T-helper 17 cell (primary cell): ENCODE measurements at places on chromosomes 1 and 21.

- DNase-seq, result no peak
Measured at GRCh38 chr1:229538945-229539344, 19.6 kb downstream of the ABCB10 start.

DNA sequence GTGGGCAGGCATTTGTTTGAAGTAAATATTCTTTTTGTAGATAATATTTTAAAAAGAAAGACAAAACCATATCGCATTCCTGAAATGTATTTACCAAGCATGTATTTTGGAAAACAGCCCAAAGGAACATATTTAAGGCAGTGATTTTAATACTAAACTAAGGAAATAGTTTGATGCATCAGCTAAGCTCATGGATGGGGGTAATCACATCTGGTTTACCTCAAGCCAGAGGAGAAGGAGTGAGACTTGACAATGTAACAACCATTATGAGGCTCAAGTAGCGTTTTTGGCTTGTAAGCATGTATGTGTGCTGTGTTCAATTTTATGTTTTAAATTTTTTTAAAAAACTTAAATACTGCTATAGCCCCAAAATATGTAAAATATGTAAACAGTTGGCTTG is 390.5 kb downstream of the DISC1 start:
- no peak for DNase-seq

DNA sequence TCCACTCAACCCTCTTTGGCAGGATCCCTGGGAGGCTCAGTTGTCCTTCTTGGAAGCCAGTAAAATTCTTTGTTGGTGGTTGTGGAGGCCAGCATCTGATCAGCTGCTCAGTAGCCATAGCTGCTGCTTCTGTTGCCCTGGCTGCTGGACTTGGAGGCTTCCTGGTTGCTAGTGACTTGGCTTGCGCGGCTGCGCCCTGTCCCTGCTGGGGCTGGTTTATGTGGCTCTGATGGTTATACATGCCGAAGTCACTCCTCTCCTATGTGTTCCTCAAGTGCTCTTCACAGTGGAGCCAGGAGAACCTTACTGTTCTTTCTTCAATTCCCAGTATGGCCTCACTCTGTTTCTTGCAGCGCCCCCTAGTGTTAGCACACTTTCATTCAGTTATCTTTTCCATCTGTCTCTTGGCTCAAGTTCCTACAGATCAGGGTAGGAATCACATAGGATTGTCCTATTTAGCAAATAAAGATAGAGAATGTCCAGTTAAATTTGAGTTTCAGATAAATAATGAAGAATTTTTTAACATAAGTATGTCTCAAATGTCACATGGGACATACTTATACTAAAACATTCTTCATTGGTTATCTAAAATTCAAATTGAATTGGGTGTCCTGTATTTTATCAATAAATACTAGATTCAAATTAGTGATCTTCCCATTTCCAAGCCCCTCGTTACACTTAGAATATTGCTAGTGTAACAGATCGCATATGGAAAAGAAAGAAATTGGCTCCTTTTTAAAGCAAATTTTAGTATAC is 176.5 kb downstream of the TGFB2 start:
- DNase-seq, result no peak

DNA sequence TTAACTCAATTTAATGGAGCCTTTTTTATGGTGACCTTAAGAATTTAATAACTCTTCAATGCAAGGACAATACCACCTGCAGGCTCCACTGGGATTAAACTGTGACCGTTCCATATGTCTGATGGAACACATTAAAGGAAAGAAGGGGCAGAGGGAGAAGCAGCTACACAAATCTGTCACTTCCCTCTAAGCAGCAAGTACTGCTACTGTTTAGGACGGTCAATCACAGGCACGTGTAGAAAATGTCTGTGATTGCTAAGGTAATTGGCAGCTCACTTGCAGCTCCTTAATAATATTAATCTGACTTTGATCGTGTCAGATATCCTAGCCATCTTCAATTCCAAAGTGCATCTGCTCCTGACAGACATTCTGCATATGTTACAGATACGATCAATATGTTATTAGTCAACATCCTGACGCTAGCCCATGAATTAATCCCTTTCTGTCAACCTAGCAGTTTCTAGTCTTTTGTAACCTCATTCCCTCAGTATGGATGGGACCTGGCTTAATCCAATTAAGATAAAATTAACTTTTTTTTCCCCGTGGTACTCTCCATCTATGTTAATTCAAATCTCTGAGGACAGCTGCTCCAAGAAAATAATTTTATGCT is 1012.4 kb downstream of the AMY1C start:
- no peak for DNase-seq

DNA sequence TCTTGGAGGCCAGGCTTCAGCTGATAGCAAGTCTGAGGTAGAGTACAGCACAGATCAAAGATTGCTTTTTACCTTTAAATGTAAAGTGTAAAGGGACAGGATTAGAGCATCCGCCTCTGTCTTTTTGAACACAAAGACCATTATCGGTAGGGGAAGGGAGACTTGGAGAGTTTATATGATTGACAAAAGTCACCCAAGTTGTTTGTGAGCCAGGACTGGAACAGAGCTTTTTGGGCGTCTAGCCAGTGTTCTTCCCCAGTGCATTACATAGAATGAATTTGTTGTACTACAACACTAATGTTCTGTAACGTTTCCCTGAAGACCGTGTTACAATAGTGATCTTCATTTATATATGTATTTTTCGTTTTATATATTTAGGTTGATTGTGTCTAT is 9.3 kb upstream of the PIGC start:
- no peak for DNase-seq

GRCh38 chr1:202551683-202552082 is 158.6 kb downstream of the SYT2 start:
- no peak for DNase-seq

GRCh38 chr1:228275430-228276173 is 67.8 kb downstream of the OBSCN start:
- DNase-seq, result peak; percentile 71

GRCh38 chr1:90854397-90854924 is 137.4 kb upstream of the BARHL2 start:
- no peak for DNase-seq

DNA sequence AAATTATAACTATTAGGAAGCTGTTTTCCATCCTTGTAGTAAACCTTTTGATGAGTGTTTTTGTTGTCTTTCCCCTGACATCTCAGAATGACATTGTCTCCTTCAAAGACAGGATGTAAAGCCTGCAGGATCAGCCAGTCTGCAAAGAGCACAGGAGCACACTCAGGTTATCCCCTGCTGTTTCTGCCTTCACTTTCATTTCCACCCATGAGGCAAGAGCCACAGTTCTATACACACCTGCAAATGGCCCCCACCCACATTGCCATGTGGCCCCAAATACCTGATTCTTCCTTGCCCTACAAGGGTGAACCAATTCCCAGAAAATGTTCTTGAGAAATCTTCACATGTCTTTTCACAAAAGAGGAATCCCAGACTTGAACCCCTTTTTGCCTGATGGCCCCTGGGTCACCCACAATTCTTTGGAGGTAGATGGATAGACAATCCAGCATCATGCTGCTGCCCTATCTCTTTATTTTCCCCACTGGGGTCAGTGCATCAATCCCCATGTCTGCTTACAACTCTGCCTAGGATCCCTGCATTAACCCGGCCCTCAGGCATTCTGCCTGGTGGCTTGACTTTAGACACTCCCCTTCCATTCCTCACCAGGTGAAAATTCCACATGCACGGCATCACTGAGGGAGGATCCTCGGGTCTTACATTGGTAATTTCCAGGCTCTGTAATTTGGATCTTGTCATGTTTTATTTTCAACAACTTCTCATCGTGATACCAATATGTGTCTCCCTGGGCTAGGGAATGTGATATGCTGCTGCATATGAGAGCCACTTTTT is 2.6 kb downstream of the FCRL3 start:
- DNase-seq, result no peak

GRCh38 chr1:62209931-62210595 is 15.4 kb downstream of the L1TD1 start:
- no peak for DNase-seq

DNA sequence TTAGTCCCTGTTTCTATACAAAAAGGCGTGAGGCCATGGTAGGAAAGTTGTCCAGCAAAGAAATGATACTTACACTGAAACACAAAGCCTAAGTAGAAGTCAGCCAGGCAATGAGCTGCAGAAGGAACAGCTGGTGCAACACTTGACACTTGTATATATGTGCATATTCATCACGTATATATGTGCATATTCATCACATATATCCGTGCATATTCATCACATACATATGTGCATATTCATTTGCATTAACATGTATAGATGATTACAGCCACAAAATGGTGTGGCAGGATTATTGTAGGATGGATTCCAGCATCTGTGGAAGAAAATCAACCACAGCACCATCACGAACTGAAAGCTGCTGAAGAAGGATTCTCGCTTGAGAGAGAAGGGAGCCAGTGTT is 189.0 kb upstream of the RGS18 start:
- no peak for DNase-seq

DNA sequence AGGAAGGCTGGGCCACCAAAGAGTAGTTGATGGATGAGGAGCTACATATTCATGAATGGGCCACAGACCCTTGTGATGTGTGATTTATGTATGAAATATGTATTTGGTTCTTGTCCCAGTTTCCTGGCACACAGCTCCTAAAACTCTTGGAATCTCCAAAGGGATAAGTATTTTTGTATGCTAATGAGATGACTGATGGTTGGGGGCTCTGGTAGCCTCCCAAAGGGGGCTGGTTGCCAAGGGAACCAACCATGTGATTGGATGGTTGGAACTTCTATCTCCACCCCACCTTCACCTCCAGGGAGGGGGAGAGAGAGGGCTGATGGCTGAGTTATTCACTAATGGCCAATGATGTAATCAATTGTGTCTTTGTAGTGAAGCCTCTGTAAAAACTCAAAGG is 77.1 kb downstream of the ZNF281 start:
- DNase-seq, result no peak

- no peak for DNase-seq
Measured at GRCh38 chr1:172931340-172931739, 119.4 kb downstream of the TNFSF18 start.

DNA sequence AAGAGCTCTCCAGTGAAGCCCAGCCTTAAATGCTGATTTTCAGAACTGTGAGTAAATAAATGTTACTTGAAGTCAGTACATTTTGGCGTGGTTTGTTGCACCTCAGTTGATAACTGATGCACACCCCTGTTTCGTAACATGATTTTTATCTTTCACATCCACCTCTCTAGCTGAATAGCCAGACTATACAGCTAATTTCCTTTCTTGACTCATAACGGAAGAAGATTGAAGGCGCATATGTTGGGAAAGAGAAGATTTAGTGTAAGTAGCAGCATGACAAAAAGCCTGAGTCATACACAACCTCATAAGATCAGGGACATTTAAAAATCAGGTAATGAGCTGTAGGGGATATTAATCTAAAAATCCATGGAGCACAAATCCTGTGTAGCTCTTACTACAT is 716.2 kb upstream of the ZP4 start:
- DNase-seq, result no peak

DNA sequence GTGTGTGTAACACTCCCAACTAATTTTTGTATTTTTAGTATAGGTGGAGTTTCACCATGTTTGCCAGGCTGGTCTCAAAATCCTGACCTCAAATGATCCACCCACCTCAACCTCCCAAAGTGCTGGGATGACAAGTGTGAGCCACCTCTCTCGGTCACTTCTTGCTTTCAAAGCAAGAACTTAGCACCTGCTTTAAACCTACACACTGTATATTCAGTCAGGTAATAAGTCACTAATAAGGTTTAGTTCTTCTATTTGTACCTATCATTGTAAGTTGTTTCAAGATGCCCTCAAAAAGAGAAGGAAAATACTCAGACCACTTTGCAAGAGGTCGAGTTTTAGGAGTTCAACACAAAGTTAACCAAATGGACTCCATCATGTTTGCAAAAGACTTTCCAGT is 431.3 kb downstream of the MRPL39 start:
- no peak for DNase-seq

GRCh38 chr1:180178511-180179161 is 24.0 kb downstream of the QSOX1 start:
- DNase-seq, result peak; percentile 39

GRCh38 chr1:103283841-103284669 is 175.7 kb upstream of the COL11A1 start:
- no peak for DNase-seq

DNA sequence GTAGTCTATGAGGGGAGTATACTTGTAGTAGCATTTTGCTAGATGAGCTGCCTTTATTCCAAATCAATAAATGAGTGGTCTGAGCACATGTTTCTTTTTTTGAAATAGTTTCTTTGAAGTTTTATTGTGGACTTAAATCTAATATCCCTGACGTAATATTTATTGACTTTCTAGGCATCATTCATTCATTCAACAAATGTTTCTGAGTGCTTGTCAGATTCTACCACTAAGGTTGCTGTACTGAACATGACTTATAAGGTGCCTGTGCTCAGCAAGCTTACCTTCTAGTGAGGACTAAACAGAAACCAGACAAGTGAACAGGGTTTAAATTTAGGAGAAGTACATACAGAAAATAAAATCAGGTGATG is 68.4 kb downstream of the POU2F1 start:
- no peak for DNase-seq

- DNase-seq, result no peak
Measured at GRCh38 chr1:1280782-1281481, 696 bp downstream of the SCNN1D start.

GRCh38 chr21:36427502-36427901 is 42.3 kb downstream of the CHAF1B start:
- no peak for DNase-seq

GRCh38 chr21:43872531-43873197 is 7.6 kb downstream of the AGPAT3 start:
- DNase-seq, result no peak

GRCh38 chr1:226565476-226565875 is 16.9 kb downstream of the STUM start:
- no peak for DNase-seq

DNA sequence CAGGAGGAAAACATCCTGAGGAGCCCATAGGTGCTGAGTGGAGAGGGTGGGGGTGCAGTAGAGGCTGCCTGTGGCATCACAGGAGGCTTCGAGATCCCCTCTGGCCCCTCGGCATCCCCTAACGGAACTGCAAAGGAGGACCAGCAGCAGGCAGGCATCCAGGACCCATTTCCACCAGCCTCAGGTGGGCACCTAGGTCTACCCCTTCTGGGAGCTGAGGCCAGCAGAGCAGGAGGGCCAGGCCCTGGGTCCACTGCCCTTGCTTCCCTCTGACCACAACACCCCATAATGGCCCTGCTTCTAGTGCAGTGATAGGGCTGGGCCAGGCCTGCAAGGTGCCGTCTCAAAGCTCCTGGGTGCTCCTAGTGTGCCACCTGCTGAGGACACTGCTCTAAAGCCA is 723.0 kb downstream of the PTPRU start:
- no peak for DNase-seq

DNA sequence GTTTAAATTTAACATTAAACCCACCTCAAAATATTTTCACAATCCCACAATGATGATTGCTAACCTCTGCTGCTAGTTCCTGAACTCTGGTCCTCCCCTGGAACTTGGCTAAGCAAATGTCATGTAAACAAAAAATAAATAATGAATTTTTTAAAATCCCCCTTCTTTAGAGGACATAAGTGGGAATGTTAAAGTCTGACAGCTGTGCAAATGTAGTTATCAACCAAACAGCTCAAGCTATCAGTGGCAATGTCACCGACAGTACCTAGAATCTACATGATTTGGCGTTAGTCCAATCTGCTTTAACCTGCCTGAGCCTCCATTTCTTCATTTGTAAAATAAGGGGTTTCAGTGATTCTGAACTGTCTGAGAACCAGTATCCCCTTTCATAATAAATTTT is 67.7 kb downstream of the GDAP2 start:
- no peak for DNase-seq

GRCh38 chr21:42527127-42527488 is 13.5 kb downstream of the SLC37A1 start:
- no peak for DNase-seq
